ENCODE measurements at places on chromosomes 11 and 22.
A peak's percentile ranks its signal among the peaks of the same experiment; 100 is the strongest.

- DNase-seq, result no peak
Measured at GRCh38 chr11:65745049-65745448, 24.5 kb upstream of the RNASEH2C start.

DNA sequence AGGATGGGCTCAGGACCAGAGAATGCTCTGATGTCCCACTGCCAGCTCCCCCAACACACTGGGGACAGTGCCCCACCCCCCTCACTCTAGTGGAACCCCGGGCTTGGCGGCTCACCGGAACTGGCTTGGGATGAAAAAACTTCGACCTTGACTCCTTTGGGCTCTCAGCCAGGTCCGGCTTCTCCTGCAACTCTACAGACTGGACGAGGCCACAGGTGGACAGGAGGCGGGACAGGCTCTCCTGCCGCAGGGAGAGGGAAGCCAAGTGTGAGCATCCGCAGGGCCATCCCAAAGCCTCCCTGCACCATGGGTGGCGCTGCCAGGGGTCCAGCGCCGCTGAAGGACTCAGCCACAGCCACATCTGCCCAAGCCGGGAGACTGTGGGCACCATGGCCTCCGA, 3.7 kb downstream of the RRP7A start:
- no peak for DNase-seq

- DNase-seq, result no peak
Measured at GRCh38 chr11:122910775-122911174, 28.2 kb downstream of the JHY start.

- DNase-seq, result no peak
Measured at GRCh38 chr22:49107961-49108530, 719.6 kb downstream of the BRD1 start.

- no peak for DNase-seq
Measured at GRCh38 chr22:37303821-37304274, 21.5 kb downstream of the CYTH4 start.

DNA sequence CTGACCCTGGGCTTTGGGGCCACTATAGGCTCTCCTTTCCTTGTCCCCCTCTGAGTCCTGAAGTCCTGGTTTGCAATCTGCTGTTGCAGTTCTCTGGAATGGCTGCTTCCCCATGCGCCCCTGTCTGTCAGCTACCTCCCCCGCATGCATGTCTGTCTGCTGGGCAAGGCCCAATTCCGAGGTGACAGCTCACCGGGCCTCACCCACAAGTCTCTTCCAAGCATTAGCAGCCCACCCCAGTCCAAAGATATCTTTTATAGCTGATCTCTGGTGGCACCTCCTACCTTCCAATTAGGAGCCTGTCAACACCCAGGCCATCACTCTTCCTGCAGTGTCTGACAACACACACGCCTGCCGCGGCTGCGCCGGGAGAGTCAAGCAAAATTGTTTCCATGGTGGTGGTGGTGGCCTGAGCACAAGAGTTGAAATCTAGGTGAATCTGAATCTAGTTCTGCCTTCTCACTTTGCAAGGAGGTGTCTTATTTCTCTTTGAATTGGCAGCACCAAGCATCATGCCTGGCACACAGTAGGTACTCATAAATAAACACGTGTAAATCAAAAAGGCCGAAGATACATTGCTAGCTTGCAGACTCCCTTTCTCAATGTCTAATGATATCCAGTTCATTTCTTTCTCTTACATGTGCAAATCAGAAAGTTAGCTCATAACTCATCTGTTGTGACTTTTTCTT, 1.2 kb upstream of the LMO2 start:
- peak; percentile 89 for DNase-seq

DNA sequence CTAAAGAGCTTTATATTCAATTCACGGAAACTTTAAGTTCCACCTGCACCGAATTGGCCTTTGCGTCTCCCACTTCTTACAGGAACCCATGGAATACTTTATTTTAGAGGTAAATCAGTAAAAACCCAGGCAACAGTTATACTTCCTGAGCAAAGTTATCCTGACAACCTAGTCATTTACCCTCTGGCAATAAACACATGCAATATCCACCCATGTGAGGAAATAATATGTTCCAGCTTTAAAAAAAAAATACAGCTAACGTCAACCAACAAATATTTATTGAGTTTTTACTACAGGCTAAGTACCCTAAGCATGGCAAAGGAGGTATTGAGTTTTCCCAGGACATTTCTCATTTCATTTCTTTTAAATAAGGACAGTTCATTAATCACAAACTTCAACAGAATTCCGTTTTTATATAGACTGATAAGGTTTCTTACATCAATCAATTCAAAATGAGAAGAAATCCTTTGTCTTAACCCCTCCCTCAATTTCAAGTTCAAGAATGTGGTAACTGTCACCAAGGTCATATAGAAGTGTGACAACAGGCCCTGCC, 38.3 kb upstream of the CCDC34 start:
- no peak for DNase-seq

DNA sequence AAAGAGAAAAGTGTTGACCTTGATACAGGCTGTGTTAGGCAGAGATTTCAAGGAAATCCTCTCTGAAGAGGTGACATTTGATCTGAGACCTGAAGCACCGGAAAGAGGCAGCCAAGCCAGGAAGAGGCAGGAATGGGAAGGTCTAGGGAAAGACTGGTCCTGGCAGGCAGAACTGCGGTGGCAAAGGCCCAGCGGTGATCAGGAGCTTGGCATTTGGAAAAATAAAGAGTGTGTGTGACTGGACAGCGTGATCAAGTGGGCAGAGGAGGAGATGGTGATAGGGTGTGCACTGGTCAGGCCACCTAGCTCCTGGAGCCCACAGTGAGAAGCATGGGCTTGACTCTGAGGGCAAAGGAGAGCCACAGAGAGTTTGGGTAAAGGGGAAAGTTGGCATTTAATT, 27.2 kb upstream of the GAB4 start:
- no peak for DNase-seq

- DNase-seq, result no peak
Measured at GRCh38 chr11:109960831-109961230, 132.4 kb upstream of the ZC3H12C start.

DNA sequence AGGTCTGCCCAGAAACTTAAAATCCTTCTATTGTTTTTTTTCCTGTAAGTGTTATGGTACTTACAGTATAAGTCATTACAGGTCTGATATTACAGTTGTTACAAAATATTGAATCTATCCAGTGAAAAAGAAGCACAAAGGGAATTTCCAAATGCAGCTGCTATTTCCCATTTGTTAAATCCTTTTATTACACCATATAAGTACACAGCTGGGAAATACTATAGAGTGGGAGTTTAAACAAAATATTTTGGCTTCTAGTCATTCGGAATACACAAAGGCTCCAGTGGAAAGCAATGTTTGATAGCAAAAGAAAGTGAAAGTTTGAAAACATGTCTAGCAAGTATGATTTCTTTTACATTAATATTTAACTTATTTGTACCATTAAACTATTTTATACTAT, 18.0 kb downstream of the SOX6 start:
- peak; percentile 4 for DNase-seq
